NCI-H748 treated with DMSO at 0.1 percent for 48 hours (cell line): ENCODE measurements at places on chromosomes 16 and 17.
A peak's percentile ranks its signal among the peaks of the same experiment; 100 is the strongest.

DNA sequence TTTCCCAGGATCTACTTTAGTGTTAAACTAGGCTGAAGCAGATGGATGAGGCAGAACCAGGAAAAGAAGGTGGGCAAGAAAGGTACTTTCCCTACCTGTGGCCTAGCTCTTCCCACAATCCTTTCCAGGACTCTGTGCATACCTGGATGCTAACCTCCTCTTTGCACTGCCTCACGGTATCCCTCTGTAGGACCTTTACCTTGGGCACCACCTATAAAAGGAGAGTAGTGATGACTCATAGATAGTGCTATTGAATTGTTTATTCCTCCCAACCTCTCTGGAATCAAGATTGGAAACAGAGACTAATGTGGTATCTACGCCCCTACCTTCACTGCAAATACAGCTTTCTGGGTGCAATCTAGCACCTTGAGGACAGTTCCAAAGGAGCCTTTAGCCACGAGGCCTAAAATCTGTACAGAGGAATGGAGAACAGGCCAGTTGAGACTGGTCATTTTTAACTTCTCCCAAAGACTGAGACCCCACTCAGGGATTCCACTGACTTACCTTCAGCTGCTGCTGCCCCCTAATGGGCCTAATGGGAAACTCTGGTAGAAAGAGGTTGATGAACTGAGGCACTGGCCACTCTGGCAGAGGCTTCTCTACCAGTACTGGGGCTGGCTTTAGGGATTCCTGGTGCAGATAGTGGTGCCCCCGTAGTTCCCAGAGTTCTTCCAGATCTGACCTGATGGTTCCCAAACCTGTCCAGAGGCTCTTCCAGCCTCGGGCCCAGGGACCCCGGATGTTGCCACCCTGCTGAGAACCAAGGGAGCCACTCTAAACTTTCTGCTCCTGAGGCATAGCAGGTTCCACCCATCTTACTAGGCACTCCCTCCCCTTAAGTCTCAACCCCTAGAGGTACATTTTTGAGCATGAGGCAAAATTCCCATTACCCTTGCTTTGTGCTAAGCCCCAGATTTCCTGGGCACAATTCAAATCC lies 781 bp downstream of the RSKR start:
- DNase-seq: no peak

DNA sequence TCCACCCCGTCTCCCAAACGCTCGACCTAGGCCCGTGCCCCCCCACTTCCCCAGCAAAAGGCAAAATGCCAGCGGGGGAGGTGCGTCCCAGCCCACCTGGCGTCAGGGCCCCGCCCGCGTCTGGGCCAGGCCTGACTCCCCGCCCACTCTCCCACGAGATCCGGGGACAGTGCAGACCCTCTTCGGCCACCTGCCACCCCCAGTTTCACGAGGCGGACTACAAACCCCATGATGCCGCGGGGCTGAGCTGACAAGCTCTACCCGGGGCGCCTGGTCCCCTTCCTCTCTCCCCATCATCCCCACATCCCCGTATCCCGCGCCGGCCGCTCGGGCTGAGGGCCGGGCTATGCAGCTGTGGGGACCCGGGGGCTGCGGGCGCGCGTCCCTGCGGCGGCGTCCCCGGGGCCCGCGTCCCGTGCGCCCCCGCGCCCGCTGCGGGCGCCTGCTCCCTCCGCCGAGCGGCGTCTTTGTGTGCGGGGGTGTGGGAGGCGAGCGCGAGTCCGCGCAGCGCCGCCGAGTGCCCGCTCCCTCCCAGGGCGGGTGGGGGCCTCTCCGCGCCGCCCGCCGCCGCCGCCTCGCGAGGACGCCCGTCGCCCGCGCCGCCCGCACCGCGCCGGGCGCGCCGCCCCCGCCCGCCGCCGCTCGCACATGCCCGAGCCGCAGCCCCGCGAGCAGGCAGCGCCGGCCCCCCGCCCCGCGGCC lies at the start of gene ANKRD13B:
ANKRD13B (plus strand) TSS at position 283 of the 702 bp plus-strand sequence. CDS start 490 bp downstream, outside the sequence.
- peak; percentile 14 for DNase-seq

DNA sequence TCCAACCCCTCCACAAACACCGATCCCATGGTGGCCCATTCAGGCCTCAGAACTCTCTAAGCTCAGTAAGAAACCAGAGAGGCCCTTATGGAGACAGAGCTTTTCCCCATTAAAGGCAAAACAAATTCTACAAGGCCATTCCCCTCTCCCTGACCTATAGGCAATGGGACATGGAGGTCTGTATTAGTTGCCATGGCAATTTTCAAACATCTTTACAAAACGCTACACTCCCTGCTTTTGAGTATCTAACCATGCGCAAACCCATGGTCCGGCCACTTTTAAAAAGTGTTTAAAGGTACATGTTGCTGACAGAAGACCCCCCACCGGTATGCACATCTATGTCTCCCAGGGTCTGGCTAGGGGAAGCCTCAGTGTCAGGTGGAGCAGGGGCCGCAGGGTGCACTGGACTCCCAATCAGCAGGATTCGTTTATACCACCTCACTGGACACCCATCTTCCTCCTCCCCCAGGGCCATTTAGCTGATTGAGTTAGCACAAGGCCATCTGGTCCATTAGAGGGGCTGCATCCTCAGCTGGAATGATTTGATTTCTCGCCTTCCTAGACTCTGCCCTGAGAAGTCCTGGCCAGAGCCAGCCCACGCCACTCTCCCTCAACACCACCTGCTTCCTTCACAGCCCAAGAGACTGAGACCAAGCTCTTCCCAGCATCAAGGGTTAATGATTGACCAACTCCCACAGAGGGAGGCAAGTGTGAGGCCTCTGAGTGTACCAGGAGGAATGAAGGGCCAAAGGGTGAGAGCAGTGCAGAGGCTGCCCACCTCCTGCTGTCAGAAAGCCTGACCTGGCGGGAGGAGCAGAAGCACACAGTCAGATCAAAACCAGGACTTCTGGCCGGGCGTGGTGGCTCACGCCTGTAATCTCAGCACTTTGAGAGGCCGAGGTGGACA lies 10.9 kb downstream of the ACLY start:
- DNase-seq: no peak

DNA sequence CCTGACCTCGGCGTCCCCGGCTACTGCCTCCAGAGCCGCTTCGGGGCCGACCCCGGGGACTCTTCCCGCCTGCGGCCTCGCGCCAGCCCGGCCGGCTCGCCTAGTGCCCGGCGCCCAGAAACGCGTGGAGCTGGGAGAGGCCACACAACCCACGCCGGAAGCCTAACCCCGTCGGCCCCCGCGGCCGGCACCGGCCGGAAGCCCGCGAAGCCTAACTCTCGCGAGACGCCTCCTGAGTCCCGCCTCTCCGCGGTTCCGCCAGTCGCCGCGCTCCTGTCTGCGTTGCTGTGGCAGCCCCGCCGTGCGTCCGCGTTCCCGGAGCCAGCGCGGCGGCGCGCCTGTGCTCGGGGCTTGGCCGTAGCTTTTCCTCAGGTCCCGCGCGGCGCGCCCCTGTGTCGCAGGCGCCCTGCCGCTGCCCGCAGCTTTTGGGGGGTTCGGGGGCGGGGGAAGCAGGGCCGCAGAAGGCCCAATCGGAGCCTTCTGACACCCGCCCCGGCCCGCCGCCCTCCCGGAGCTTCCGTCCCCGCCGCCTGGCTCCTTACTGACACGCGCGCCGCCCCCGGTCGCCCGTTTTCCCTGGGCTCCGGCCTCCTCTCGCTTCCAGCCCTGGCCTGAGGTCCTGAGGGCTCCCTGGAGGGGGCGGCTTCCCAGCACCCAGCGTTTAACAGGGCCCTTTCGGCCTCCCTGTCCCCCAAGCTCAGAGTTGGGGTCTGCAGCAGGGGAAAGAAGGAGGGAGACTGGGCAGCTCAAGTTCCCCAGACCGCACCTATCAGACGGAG lies 21.7 kb downstream of the NPTX1 start:
- peak; percentile 78 for DNase-seq

GRCh38 chr16:66751992-66752322 lies 548 bp upstream of the DYNC1LI2 start:
- no peak for DNase-seq

- DNase-seq: no peak
These were observed 324.0 kb downstream of the KCNJ2 start for GRCh38 chr17:70493277-70493874.

DNA sequence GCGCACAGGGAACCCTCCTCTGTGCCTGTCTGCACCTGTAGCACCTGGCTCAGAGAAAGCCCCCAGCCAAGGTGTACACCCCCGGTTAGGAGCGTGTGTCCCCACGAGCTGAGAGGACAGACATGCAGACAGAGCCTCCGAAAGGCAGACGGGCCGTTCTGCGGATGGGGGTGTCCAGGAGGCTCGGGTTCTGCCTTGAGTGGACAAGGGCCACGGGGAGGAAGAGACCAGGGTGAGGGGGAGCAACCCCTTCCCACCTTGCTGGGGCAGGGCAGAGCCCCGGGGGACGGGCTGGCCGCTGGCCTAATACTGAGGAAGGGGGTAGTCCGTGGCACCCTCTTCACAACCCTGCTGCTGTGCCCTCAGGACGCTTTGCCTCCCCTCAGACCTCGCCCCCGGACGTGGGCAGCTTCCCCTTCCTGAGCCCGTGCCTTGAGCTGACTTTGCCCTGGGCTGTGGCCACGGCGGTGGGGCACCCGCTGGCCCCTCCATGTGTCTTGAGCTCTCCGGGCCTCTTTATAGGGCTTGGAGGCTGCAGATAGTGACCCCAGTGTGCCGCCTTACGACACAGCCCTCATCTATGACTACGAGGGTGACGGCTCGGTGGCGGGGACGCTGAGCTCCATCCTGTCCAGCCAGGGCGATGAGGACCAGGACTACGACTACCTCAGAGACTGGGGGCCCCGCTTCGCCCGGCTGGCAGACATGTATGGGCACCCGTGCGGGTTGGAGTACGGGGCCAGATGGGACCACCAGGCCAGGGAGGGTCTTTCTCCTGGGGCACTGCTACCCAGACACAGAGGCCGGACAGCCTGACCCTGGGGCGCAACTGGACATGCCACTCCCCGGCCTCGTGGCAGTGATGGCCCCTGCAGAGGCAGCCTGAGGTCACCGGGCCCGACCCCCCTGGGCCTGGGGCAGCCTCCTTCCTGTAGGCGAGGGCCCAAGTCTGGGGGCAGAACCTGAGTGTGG lies 5.7 kb downstream of the SLC22A31 start:
- no peak for DNase-seq

DNA sequence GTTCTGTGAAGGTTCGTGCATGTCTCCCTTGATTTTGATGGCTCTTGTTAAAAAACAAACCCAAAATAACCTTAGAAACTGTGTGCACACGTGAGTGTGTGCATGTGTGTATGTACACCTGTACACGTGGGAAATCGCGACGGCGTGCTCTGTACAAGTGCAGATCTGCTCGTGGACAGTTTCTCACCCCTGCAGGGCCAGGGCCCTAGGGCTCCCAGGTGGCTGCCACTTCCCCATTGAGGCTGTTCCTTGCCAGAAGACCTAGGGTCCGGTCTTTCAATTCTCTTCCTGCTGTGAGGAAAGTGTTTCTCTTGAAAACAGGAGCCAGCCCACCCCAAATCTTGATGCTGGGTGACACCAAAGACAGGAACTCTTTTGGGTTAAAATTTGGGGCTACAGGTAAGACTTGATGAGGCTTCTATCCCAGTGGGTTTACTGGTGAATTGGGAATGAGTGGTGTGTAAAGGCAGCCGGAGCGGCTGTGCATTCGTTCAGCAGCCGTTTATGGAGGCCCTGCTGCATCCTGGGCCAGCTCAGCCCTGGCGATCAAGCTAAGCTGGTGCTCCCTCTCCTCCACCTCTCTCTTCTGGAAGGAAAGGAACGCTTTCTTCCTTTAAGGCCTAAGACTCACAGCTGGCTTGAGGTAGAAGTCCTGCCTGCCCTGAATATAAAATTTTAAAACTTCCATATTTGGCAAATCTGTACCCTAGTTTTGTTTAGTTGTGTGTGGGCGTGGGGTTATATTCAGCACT lies 137.9 kb downstream of the CLEC16A start:
- no peak for DNase-seq

GRCh38 chr17:14922411-14922810 lies 342.7 kb downstream of the PMP22 start:
- no peak for DNase-seq

- no peak for DNase-seq
These were observed 1.5 kb upstream of the ZNF207 start for GRCh38 chr17:32348483-32348800.

DNA sequence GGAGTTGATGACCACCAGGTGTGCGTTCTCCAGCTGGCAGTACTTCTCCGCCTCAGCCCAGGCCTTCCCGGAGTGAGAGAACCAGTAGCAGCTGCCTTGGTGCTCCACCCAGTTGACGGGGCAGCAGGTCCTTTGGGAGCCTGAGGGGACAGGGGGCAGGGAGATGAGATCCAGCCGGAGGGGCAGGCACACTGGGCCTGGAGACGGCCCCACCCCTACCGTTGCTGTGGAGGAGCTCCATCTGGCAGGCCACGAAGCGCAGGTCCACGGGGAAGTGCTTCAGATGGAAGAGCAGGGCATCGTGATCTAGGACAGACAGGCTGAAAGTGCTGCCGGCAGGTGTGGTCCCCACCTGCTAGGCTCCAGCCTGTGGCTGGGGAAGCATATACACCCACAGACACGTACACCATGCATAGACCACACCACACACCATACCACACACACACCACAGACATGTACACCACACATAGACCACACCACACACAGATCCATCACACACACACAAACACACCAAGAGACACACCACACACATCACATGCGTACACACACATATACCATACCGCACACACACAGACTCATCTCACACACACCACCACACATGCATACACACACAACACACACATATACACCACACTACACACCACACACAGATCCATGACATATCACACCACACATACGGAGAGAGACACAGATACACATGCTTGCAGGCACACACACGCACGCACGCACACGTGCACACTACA lies 7.4 kb downstream of the ASGR2 start:
- peak; percentile 42 for DNase-seq

DNA sequence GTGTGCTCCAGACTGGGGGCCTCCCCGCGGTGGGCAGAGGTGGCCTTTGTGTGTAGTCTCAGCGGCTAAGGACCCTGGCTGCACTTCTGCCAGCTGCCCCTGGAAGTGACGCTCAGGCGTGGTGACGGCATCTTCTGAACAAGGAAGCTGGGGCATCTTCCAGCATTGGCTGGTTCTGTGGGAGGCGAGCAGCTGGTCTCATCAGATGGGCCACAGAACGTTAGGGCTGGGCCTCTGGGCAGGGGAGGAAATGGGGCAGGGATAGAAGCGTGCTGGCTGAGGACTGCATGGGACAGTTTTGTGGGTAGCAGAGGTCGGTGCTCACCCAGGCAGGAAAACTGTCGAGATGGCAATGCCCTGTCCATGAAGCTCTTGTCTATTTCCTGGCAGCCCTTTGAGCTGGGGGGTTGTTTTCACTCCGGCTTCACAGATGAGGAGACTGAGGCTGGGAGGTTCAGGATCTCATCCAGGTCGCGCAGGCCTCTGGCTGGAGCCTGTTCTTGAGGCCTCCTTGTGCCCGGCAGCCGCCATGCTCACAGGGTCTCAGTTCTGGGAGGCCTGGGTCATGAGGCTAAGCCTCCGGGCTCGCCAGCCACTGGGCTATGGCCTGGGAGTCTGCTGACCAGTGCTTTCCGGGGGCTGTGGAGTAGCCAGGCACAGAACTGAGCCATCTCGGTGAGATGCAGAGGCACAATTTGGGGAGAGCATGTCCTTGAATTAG lies 16.3 kb downstream of the IRF8 start:
- DNase-seq: no peak
